ENCODE measurements at places on chromosomes 12 and 14.
A peak's percentile ranks its signal among the peaks of the same experiment; 100 is the strongest.

GRCh38 chr14:89600950-89601826 is 184.2 kb upstream of the FOXN3 start:
- no peak for DNase-seq

- no peak for DNase-seq
Measured at GRCh38 chr12:105805730-105806399, 332.9 kb downstream of the NUAK1 start.

DNA sequence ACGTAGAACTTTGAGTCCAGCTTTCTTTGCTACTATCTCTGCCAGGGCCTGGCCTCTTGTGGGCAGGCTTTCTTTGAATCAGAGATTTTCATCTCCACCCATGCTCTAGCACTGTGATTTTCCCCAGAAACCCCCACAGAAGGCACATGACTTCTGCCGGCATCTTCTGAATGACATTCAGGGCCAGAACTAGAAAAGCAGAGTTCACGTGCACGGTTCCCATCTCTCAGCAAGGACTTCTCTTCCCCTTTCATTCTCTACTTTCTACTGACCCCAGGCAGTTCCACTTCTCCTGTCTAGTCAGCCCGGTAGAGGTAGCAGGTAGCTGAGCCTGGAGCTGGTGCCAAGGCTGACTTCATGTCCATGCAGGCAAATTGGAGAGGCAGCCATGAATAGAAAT is 26.9 kb downstream of the BATF start:
- no peak for DNase-seq

GRCh38 chr12:118436986-118437385 is 60.6 kb downstream of the SUDS3 start:
- DNase-seq, result no peak

- DNase-seq, result no peak
Measured at GRCh38 chr12:124734224-124734788, 129.4 kb downstream of the SCARB1 start.

DNA sequence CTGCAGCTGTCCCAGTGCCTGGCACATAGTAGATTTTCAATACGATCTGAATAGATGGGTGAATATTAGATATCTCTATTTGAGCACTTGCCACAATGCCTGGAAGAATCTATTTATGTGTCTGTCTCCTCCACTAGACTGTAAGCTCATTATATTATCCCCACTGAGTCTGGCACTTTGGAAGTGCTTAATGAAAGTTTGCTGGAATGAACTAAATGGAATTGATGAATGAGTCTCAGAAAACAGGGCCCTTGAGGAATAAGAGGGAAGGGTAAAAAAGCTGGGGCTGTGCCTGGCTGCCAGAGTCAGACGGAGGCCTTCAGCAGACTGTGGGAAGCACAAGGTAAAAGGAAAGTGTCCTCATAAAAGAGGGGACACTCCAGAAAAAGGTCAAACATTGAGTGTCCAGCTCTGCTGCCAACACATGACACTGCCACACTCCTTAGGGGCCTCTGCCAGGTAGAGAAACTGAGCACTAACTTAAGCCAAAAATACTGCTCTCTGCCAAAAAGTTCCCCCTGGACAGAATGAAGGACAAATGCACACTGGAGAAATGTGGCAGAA is 39.3 kb downstream of the GLT8D2 start:
- DNase-seq, result no peak

- no peak for DNase-seq
Measured at GRCh38 chr12:26786865-26787514, 46.0 kb downstream of the ITPR2 start.

DNA sequence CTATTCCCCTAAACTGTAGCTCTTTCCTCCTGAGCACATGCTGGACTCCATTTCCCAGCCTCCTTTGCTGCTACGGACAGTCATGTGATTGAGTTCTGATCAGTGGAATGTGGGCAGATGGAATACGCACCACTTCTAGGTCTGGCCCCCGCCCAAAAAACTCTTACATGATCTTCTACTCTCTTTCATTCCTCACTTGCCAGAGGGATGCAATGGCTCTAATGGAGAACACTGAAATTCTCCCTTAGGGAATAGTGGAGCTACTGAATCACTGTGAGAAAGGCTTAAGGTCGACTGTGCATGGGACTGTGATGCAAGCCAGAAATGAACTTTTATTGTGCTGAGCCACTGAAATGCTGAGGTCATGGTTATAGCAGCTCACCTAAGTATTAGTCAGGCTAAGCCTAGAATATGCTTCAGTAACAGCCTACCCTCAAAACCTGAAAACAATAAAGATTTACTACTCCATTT is 13.0 kb upstream of the TMED2 start:
- no peak for DNase-seq

DNA sequence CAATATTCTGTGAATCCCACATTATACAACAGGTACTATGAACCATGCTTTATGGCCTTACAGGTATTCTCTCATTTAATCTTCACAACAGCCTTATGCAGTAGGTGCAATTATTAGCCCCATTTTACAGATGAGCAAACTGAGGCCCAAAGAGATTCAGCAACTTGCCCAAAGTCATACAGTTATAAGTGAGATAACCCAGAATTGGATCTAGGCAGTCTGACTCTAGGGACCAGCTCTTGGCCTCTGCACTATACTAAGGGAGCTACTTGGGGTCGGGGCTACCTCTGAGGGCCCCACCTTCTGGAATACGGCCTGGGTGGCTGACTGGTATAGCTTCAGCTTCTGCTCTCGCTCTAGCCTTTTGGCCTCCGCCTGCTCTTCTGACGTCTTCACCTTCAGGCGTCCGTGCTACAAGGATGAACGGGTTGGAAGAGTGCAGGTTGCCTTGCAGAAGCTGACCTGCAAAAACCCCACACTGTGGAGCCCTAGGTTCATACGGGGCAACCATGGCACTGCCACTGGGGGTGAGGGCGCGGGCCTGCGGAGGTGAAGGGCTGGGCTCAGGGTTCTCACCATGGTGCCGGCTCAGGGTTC is 762 bp downstream of the RABGGTA start:
- no peak for DNase-seq

- DNase-seq, result no peak
Measured at GRCh38 chr14:74507840-74508239, 14.3 kb downstream of the ISCA2 start.

GRCh38 chr14:63956326-63956725 is 103.5 kb downstream of the SYNE2 start:
- no peak for DNase-seq

GRCh38 chr12:103957865-103958388 is 7.7 kb upstream of the TDG start:
- DNase-seq, result no peak

DNA sequence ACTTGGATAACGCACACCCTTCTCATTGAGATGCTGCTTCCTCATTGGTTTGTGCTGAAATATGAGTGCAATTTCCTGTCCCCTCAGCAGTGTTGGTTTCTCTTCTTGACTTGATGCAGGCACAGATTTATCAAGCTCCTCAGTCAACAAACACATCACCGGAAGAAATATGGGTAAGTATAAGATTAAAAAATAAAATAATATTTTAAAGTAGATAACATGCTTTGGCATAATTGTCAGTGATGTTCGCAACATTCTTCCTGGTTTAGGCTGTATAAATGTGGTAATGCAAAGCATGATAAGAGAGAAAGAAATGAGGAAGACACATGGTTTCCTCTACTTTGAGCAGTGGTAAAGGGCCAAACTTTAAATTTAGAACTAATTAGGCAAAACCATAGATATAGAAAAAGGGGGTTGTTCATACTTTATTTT is at the start of gene GPR65:
Gene GPR65, plus strand, starts transcription at position 86 of the 432 bp plus-strand sequence. CDS start 5,713 bp downstream, outside the sequence.
- DNase-seq, result no peak

GRCh38 chr12:84772281-84772680 is 140.3 kb downstream of the SLC6A15 start:
- DNase-seq, result no peak

DNA sequence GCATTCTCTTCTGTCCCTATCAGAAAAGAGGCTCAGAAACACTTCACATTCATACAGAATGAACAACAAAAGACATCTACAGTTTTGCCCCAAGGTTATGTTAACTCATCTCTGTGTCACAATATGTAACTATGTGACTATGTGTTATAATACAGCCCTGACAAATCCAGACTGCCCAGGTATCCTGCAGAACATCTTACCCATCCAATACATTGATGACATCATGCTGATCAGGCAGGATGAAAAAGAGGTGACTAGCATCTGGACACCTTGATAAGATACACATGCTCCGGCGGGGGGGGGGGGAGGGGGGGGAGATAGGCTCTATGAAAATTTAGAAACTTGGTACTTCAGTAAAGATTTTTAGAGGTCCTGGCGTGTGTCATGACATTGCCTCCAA is 8.3 kb upstream of the GNS start:
- DNase-seq, result no peak

DNA sequence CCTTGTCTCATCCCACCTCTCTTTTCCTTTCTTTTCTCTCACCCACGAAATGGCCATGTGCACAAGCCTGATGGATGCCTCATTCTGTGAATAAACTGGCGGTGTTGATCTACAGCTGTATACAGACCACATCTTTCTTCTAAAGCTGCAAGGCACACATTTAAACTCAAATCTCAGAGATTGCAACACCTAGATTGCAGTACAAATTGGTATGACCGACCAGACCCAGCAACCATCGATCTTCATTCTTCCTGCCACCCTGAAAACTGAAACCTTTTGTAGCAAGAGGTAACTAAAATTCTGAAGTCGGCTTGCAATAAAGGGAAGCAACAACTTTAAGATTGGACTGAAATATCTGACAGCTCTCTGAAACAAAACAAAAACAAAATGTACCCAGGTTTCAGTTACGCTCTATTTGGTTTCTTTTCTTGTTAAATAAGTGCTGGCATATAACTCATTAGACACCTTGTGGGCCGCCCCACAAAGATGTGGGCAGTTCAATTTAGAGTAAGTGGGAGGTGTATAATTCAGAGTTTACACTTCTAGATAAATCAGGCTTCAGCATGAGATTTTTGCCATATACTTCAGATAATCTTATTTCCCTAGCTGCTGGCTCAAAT is 390.0 kb upstream of the NOVA1 start:
- DNase-seq, result no peak

- no peak for DNase-seq
Measured at GRCh38 chr14:62824086-62824485, 221.2 kb downstream of the KCNH5 start.

- no peak for DNase-seq
Measured at GRCh38 chr12:20030826-20031225, 337.5 kb upstream of the PDE3A start.

- DNase-seq, result no peak
Measured at GRCh38 chr12:91513313-91513712, 330.7 kb upstream of the DCN start.

DNA sequence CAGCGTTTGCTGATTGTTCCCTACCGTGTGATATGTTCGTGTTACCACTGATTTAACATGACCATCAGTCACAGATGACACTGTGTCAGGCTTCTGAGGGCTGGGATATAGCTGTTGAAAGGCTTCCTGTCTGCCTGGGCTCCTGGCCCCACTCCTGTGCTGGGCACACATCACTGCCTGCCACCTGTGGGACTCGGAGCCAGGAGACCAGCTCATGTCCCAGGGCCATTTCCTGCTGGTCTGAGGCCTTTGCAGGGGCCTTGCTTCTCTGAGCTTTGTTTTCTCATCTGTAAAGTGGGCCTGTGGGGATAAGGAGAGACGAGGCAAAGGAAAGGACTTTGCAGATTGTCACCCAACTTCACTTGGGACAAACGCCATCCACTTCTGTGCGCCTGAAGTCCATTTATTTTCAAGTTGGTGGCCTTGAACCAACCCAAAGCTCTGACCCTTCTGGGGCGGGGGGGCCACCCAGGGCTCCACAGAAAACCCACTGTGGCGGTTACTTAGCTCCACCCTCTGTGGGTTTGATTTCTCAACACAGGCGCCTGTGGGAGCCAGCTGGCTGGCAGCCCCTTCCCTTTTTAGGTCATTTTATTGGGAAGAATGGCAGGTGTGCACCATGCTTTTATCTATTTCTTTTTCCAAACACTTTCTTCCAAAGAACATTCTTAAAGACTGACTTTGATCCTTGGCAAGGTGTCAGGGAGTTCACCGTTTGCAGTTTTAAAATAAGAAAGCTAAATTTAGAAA is 54.1 kb downstream of the BEGAIN start:
- DNase-seq, result no peak

- no peak for DNase-seq
Measured at GRCh38 chr12:122845041-122845864, 10.0 kb downstream of the HIP1R start.

- no peak for DNase-seq
Measured at GRCh38 chr12:42469355-42470175, 120.0 kb downstream of the PRICKLE1 start.

- no peak for DNase-seq
Measured at GRCh38 chr12:52020539-52021336, 14.0 kb downstream of the TAMALIN start.

DNA sequence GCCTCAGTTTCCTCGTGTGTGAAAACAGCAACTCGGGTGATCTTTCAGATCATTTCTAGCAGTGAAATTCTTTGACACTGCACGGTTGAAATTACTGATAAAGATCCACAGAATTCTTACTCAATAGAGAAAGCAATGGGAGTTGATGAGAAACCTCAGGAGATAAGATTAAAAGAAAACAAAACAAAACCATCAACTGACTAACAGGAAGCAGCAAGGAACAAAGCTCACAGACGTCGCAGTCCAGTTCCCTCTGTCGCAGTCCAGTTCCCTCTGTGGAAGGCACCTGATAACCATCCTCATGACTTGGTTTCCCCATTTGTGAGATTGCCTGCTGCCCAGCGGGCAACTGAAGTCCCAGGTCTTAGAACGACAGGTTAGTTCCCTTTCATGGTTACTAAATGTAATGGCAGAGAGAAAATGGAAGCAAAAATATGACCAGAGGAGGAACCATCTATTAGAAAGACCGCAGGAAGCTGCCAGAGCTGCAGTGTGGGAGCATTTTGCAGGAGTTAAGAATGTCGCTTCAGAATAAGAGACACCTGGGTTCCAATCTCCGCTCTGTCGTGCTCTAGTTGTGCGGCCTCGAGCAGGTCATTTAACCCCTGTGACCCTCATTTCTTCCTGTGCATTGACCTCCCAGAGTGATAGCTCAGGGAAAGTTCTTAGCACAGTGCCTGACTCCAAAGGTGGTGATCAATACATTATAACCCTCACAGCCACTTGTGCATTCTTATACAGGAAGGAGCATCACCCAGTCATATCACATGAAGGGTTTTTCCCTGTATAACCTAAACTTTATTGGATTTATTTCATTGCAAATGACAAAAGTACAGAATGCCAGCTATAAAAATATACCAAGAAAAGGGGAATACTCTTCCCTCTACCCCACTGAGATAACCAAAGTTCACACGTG is 5.1 kb upstream of the MED13L start:
- DNase-seq, result no peak

- peak; percentile 63 for DNase-seq
Measured at GRCh38 chr14:20662968-20663732, 21.2 kb upstream of the RNASE4 start.

- DNase-seq, result no peak
Measured at GRCh38 chr14:99155173-99156089, 116.6 kb downstream of the BCL11B start.

GRCh38 chr12:103542078-103542477 is 45.0 kb upstream of the STAB2 start:
- no peak for DNase-seq

GRCh38 chr14:53187921-53188463 is 34.9 kb upstream of the DDHD1 start:
- DNase-seq, result no peak
